ENCODE measurements at places on chromosomes 7 and 10. TPM values are rescaled to one million over a fixed set of nuclear protein-coding genes. Genes with fewer than 3 reads are reported as not detected.

GRCh38 chr7:95141755-95142154, 182.6 kb downstream of the PON1 start:
- DNase-seq: no peak
- H3K36me3 ChIP-seq: no peaks in the 10 kb centered on the region
- H3K27me3 ChIP-seq: no peaks in the 10 kb centered on the region
- H3K4me1 ChIP-seq: 0 out of 2 replicates have a peak, but pooled peaks cover 2% of the 10 kb centered on the region

GRCh38 chr10:119306514-119306951, 99.2 kb downstream of the GRK5 start:
- DNase-seq: no peak
- H3K36me3 ChIP-seq: no peaks in the 10 kb centered on the region
- no peak overlapping the region for H3K27ac ChIP-seq
- H3K4me1 ChIP-seq: no peaks in the 10 kb centered on the region

DNA sequence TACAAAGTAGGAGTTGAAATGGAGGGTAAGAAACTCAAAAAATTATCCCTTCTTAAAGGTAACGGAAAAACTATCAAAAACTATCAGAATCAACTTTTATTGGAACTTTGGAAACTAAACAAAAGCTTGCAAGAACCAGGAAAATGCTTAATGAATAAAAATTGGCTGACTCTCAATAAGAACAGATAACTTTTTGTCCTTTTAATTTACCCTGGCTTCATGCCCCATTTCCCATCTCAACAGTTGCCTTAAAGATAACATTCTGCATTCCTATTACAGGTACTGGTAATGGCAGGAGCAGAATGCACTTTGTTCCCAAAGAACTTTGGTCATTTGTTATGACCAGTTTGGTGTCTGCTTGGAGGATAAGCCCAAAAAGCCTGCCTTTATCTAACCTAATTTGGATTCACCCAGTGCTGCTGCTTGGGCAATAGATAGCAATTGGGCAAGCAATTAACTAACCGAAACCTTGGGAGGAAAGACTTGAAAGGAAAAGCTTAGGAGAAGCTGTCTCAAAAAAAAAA, 17.8 kb downstream of the CH25H start:
- no peaks in the 10 kb centered on the region for H3K36me3 ChIP-seq
- no peaks in the 10 kb centered on the region for H3K4me1 ChIP-seq
- DNase-seq: no peak

- no peak for DNase-seq
- peaks cover 11% of the 10 kb centered on the region for H3K4me1 ChIP-seq
- H3K27ac ChIP-seq: no peak overlapping the region
- H3K4me3 ChIP-seq: no peak overlapping the region
These were observed 38.0 kb downstream of the DRGX start for GRCh38 chr10:49357910-49358309.

WEE2 gene
- total RNA-seq: 0.16 TPM

SP4 gene
- 36.7 TPM for total RNA-seq

GRCh38 chr7:28654110-28654509, 241.8 kb downstream of the CREB5 start:
- H3K27me3 ChIP-seq: no peaks in the 10 kb centered on the region
- DNase-seq: no peak
- H3K4me3 ChIP-seq: no peak overlapping the region
- no peaks in the 10 kb centered on the region for H3K4me1 ChIP-seq
- no peak overlapping the region for H3K27ac ChIP-seq

DNA sequence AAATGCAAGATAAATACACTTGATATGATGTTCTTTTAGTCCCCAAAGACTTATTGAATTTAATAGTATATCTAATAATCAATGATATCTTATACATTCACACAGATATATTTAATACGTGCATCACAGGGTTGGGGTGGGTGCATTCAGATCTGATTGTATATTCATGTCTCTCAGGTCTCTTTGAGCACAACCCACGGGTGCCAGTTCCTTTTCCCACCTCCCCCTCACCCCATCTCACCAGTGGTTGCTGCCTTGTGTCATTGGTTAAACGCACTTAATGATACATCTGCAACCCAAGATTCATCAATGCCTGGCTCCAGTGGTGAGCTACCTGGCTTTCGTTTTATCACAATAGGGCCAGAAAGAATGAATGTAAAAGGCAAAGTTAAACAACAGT, 6.2 kb downstream of the LRIT1 start:
- H3K4me1 ChIP-seq: no peaks in the 10 kb centered on the region
- no peak overlapping the region for H3K27ac ChIP-seq

GRCh38 chr10:96440361-96441292, 73.1 kb downstream of the TLL2 start:
- H3K4me1 ChIP-seq: peaks cover 26% of the 10 kb centered on the region
- H3K4me3 ChIP-seq: no peak overlapping the region
- no peaks in the 10 kb centered on the region for H3K36me3 ChIP-seq
- peak overlapping the region; percentile 21 for H3K27ac ChIP-seq

DNA sequence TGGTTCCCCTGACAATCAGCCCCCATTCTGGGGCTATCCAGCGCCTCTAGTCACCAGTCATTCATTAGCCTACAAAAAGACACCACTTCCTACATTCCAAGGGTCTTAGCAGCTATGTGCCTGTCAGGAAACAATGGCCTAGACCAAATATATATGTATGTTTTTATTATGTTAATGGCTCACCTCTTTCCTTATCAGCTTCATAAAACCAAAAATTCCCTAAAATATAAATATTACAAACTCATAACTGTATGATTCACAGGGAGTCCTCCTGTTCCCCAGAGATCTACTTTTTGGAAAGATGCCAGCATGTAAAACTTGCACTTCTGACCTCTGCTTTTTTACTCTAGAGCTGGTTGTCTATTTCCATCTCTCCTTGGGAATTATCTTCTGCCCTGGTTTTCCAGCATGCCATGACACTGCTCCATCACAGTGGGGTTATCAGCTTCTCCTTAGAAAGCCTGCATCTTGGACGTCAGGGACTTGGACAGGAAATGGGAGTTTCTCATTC, 79.2 kb downstream of the ABCA13 start:
- no peak overlapping the region for H3K4me3 ChIP-seq
- peaks cover 10% of the 10 kb centered on the region for H3K4me1 ChIP-seq
- H3K36me3 ChIP-seq: no peaks in the 10 kb centered on the region
- DNase-seq: peak; percentile 5
- H3K27ac ChIP-seq: no peak overlapping the region
- no peaks in the 10 kb centered on the region for H3K27me3 ChIP-seq

DNA sequence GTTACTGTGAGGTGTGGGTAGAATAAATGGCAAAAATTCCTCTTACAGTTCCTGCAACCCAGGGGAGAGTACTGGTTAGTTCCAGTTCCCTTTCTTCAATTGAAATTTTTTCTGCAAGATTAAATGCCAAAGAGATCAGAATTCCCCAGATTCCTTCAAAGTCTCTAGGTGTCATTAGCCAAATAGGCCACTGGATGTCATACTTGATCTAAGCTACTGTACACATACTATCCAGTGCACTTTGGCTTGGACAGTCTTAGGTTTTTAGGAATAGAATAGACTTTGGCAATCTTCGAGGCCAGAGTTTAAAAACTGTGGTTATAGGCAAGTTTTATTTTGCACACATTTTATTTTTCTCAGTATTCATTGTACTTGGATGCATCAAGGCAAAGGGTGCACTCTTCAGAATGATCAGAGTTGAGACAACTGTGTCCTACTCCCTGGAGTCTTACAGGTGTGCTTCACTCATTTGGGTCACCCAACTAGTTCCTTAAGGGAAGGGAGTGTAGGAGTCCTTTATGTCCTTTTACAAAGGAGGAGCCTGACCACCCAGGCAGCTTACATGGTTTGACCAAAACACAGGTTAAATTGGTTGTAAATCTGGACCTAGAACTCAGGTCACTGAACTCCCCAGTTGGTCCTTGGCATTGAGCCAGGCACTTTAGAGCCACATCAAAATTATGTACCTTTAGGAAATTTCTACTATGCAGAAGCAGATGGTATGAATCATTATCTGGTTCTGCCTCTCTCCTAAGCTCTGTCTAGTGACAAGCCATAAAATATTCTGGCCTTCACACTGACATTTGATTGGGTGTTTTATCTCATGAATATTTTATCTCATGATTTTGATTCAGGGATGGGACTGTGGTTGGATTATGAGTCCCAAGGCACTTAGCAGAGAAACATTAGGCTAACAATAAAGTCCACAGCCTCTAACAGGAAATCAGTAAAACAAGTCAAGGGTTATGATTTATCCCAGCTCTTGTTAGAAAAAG, 49.5 kb downstream of the ASAH2B start:
- H3K4me3 ChIP-seq: no peak overlapping the region
- DNase-seq: peak; percentile 75
- no peaks in the 10 kb centered on the region for H3K36me3 ChIP-seq
- no peaks in the 10 kb centered on the region for H3K27me3 ChIP-seq
- no peak overlapping the region for H3K27ac ChIP-seq

HOXA9 gene
- not detected for total RNA-seq

DNA sequence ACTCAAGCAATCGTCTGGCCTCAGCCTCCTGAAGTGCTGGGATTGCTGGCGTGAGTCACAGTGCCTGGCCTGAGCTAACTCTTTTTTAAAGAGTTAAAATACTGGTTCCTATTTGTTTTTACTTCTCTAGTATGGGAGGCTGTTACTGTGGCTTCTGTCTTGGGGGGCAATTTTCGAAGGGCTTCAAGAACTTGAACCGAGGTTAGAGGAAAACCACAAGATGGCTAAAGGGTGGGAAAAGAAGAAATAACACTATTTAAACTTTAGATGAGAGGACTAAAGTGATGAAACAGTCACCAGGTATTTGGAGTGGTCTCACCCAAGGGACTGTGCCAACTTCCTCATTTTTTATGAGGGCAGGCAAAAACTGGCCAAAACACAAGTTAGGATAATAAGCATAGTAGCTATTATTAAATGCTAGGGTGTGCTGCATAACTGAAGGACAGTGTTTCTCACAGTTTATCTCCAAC, 17.8 kb downstream of the MET start:
- H3K4me3 ChIP-seq: no peak overlapping the region
- H3K4me1 ChIP-seq: peaks cover 42% of the 10 kb centered on the region
- no peaks in the 10 kb centered on the region for H3K36me3 ChIP-seq
- no peak for DNase-seq
- no peaks in the 10 kb centered on the region for H3K27me3 ChIP-seq

CPED1 gene
- 0.23 TPM for total RNA-seq

DNA sequence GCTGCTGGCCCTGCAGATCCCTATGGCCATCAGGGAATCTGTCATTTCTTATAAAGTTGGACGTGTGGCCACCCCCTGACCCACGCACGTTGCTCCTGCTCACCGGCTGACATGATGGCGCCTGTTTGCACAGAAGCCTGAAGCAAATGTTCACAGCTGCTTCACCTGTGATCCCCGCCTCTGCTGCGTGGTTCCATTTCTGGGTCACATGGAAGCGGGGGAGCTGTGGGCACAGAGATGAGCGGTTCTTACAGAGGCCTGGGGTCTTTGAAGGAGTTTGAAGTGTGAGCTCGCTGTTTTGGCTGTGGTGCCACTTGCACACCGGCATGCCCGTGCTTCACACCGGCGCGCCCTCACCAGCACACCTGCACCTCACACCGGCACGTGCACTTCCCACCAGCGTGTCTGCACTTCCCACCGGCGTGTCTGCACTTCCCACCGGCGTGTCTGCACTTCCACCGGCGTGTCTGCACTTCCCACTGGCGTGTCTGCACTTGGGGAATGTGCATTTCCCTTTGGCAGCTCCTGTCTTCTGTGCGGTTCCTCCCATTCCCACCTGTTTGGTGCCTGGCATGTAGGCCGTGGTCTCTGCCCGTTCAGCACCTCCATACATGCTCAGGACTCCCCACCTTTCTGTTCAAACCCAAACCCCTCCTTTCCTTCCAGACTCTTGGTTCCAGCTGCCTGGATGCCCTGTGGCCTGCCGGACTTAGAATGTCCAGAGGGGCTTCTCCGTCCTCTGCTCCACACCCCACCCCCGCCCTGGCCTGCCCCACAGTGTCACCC, 86.7 kb downstream of the INPP5A start:
- H3K36me3 ChIP-seq: peaks cover 11% of the 10 kb centered on the region
- H3K27ac ChIP-seq: no peak overlapping the region
- H3K4me3 ChIP-seq: no peak overlapping the region

GRCh38 chr10:11870461-11870780, 47.3 kb downstream of the PROSER2 start:
- no peaks in the 10 kb centered on the region for H3K36me3 ChIP-seq
- peak; percentile 59 for DNase-seq
- peaks cover 22% of the 10 kb centered on the region for H3K4me1 ChIP-seq
- no peak overlapping the region for H3K27ac ChIP-seq

DNA sequence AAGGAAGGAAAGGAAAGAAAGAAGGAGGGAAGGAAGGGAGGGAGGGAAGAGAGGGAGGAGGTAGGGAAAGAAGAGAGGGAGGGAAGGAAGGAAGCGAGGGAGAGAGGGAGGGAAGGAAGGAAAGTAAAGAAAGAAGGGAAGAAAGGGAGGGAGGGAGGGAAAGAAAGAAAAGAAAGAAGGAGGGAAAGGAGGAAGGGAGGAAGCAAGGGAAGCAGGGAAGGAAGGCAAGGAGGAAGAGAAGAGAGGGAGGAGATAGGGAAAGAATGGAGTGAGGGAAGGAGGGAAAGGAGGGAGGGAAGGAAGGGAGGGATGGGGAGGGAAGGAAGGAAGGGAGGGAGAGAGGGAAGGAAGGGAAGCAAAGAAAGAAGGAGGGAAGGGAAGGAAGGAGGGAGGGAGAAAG, 65.8 kb downstream of the MAP3K8 start:
- DNase-seq: no peak
- H3K4me3 ChIP-seq: no peak overlapping the region
- H3K27ac ChIP-seq: no peak overlapping the region
- H3K27me3 ChIP-seq: no peaks in the 10 kb centered on the region
- H3K36me3 ChIP-seq: no peaks in the 10 kb centered on the region
- H3K4me1 ChIP-seq: peaks cover 10% of the 10 kb centered on the region

Measured in GM23338 (cell line).